ENCODE measurements at places on chromosomes 5 and 9.
A peak's percentile ranks its signal among the peaks of the same experiment; 100 is the strongest.

DNA sequence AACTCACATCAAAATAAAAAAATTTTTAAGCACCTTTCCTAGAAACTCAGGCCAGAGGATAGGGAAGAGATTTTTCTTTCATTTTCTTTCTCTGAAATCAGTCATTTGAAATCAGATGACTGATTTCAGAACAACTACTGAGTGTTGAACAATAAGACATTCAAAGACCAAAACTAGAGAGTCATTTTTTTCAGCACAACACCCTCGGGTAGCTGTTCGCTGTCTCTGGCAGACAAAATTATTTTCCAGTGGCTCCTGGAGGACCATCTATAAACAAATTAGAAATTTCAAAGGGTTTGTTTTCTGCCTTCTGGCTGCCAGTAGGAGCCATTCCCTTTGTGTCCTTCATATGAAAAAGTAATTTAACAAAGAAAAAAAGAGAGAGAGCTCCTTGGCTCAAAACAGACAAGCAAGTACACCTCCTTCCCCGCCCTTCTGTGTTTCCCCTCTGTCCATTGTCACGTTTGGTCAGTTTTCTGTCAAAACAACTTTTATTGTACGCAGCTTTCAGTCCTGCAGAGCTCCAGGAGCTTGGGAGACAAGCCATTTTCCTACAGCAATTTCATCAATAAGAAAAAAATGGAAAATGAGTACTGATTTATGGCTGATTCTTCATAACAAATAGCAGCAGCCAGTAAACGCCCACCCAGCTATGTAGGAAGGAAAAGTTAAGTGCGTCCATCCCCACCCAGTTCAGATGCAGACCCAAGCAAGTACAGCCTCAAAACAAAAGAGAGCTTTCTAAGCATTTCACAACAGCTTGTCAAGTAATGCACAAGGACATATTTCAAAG, 405.2 kb downstream of the ZNF608 start:
- H3K36me3 ChIP-seq = no peaks in the 10 kb centered on the region
- no peak overlapping the region for H3K27ac ChIP-seq

DNA sequence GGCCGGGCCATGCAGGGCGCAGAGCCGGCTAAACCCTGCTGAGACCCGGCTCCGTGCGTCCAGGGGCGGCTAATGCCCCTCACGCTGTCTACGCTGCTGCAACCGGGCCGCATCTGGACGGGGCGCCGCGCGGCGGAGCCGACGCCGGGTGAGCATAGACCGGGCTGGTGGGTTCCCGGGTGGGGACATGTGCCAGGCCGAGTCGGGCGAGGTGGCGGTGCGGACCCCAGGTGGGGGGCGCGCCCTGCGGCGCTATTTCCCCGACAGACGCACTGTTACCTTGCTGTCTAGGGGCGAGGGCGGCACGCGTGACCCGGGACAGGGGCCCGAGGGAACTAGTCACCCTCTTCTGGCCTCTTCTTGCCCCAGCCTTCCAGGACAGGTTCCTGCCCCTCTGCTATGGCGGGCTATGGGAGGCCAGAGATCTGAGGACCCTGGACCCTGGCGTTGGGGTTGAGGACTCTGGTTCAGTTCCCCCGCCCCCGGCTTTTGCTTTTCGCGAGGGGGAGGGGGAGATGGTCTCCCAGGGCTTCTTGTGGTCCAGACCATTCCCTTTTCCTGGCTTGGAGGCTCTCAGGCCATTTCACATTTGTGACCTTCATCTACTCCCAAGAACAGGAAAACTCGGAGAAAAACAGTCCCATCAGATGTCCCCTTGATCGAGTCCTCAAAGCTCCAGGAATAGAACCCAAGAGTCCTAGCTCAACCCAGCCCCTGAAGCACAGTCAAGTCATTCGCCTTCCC, 536 bp downstream of the SLC27A4 start:
- H3K4me3 ChIP-seq = peak overlapping the region; percentile 87
- H3K36me3 ChIP-seq = peaks cover 4% of the 10 kb centered on the region
- no peaks in the 10 kb centered on the region for H3K27me3 ChIP-seq
- DNase-seq = peak; percentile 24

- H3K36me3 ChIP-seq = no peaks in the 10 kb centered on the region
- H3K27ac ChIP-seq = no peak overlapping the region
- no peak for DNase-seq
- H3K4me3 ChIP-seq = no peak overlapping the region
Measured at GRCh38 chr9:36878986-36879982, 154.8 kb downstream of the PAX5 start.

GRCh38 chr5:88690409-88691229, 192.4 kb downstream of the MEF2C start:
- peak; percentile 72 for DNase-seq
- peak overlapping the region; percentile 84 for H3K27ac ChIP-seq
- H3K27me3 ChIP-seq = peaks cover 95% of the 10 kb centered on the region
- H3K4me3 ChIP-seq = peak overlapping the region; percentile 60

DNA sequence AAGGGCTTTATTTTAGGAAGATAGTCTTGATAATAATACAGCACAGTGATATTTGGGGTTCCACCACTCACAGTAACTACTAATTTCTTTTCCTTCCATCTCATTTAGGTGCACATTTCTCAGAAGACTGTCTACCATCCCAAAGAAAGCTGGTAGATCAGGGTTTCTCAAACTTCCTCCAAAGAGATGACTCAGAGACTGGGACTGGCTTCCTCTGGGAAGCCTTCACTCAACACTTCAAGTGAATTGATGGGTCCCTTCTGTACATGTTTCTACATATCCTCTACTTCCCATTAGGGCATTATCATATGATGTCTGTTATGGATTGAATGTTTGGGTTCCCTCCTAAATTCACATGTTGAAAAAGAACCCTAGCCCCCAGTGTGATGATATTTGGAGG, 138.5 kb downstream of the SPOCK1 start:
- H3K4me3 ChIP-seq = no peak overlapping the region
- no peaks in the 10 kb centered on the region for H3K4me1 ChIP-seq

GRCh38 chr5:132457371-132458225, 33.0 kb downstream of the IRF1 start:
- H3K27me3 ChIP-seq = no peaks in the 10 kb centered on the region
- DNase-seq = peak; percentile 40
- H3K27ac ChIP-seq = peak overlapping the region; percentile 99
- H3K4me3 ChIP-seq = peak overlapping the region; percentile 51
- peaks cover 78% of the 10 kb centered on the region for H3K36me3 ChIP-seq
- H3K4me1 ChIP-seq = peaks cover 98% of the 10 kb centered on the region

DNA sequence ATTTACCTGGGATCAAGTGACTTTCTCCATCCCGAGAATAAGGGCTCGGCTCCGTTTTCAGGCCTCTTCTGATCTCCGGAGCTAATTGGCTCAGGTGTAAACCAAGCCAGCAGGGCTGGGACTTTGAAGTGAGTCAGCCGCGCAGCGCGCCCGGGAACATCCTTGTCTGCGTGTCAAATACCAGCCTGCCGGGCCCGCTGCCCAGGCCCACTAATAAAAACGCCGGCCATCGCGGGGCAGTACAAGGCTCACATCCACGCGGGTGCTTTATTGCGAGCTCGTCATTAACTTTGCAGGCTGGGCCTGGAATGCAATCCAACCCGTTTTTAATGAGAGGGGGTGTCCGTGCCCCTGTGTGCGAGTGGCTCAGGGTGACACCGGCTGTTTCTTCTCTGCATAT, 416.8 kb downstream of the IRX2 start:
- no peaks in the 10 kb centered on the region for H3K36me3 ChIP-seq
- no peaks in the 10 kb centered on the region for H3K4me1 ChIP-seq
- H3K4me3 ChIP-seq = no peak overlapping the region
- H3K27ac ChIP-seq = no peak overlapping the region

DNA sequence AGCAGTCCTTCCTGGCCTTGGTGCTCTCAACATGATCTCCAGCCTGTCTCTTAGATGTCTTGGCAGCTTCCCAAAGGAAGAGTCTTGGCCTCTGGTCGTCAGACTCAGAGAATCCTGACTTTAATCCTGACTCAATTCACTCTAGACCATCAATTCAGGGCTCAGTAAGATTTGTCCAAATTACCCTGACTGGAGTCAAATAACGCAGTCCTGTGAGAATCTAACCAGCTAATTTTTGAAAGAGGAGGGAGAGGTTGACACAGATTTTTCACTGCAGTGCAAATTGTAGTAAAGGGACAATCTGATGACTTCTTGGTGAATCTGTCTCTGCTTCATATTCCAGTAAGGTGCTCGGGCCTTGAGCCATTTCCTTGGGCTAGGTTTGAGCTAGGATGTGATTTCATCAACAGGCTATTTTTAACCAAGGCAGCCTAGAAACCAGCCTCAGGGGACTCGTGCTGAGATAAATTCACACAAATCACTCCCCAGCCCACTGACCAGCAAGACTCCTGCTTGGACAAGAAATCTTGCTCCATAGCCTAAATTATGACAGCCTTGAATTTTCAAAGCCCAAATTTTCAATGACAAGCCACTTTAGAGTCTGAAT, 257.4 kb downstream of the ENC1 start:
- H3K27ac ChIP-seq = no peak overlapping the region
- DNase-seq = no peak
- H3K36me3 ChIP-seq = no peaks in the 10 kb centered on the region
- no peak overlapping the region for H3K4me3 ChIP-seq
- H3K27me3 ChIP-seq = peaks cover 13% of the 10 kb centered on the region

DNA sequence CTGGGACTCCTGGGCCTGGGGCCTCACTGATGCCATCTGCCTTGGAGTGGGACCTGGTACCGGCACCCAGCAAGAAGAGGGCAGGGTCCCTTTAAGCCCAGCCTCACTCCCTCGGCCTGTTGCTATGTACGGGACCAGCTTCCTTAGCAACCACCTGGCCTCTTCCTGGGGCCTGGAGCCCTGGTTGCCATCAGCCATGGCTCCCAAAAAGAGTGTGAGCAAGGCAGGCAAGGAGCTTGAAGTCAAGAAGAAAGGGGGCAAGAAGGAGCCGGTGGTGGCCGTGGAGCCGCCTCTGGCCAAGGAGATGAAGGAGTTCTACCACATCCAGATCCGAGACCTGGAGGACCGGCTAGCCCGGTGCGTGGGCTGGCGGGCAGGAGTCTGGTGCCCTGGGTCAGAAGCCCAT, at the start of gene CFAP157:
CFAP157 (plus strand) TSS at position 153 of the 406 bp plus-strand sequence; CDS start at position 197, 44 bp downstream.
- DNase-seq = no peak
- no peaks in the 10 kb centered on the region for H3K36me3 ChIP-seq
- peak within 1 kb of the TSS; percentile 64 for H3K27ac ChIP-seq
- H3K27me3 ChIP-seq = no peaks in the 10 kb centered on the region

DNA sequence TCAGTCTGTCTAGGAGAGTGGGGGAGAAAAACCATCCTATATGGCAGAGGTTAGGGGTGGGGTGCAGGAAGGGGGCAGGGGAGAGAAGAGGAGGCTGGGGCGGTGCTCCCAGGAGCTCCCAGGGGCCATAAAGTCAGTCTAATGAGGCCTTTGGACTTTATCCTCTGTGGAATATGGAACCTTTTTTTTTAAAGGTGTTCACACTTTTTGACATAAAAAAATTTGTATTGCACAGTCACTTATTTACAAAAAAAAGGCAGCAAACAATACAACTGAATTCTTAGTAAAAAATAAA, 51.9 kb upstream of the SYNPO start:
- H3K27me3 ChIP-seq = no peaks in the 10 kb centered on the region
- H3K4me3 ChIP-seq = no peak overlapping the region
- H3K4me1 ChIP-seq = no peaks in the 10 kb centered on the region
- no peak for DNase-seq
- no peak overlapping the region for H3K27ac ChIP-seq

DNA sequence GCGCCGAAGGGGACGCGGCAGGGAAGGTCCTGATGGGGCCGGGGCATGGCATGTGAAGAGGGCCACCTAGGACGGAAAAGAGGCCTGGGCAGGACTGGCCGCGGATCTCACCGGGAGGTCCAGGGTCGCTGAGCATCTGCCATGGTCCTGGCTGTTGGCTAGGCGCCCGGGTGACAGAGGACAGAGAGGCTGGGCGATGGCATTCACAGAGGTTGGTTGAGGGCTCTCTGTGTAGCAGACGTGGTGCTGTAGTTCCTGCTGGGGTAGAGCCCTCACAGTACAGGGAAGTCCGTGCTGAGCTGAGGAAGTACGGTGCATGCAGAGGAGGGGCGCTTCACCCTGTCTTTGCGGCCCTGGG, 427 bp downstream of the PCYOX1L start:
- no peaks in the 10 kb centered on the region for H3K27me3 ChIP-seq
- peaks cover 50% of the 10 kb centered on the region for H3K36me3 ChIP-seq
- H3K4me3 ChIP-seq = peak overlapping the region; percentile 86

- H3K4me3 ChIP-seq = no peak overlapping the region
- H3K36me3 ChIP-seq = no peaks in the 10 kb centered on the region
- no peaks in the 10 kb centered on the region for H3K27me3 ChIP-seq
- no peaks in the 10 kb centered on the region for H3K4me1 ChIP-seq
- no peak for DNase-seq
- H3K27ac ChIP-seq = no peak overlapping the region
Measured at GRCh38 chr5:74082512-74083055, 456.6 kb downstream of the ARHGEF28 start.

GRCh38 chr5:180343831-180344695, 9.1 kb downstream of the GFPT2 start:
- no peak for DNase-seq
- H3K27ac ChIP-seq = no peak overlapping the region
- H3K27me3 ChIP-seq = no peaks in the 10 kb centered on the region
- H3K36me3 ChIP-seq = no peaks in the 10 kb centered on the region
- no peak overlapping the region for H3K4me3 ChIP-seq
- no peaks in the 10 kb centered on the region for H3K4me1 ChIP-seq

GRCh38 chr9:132969783-132970182, 8.7 kb upstream of the GFI1B start:
- no peaks in the 10 kb centered on the region for H3K4me1 ChIP-seq
- peaks cover 12% of the 10 kb centered on the region for H3K27me3 ChIP-seq
- DNase-seq = no peak

All from activated CD4-positive, alpha-beta T cell treated with anti-CD3 and anti-CD28 coated beads, Interleukin-2, amount 10 ng/mL, durations not matched to agents 7 days and 5 days (primary cell).